ACHN (cell line): ENCODE measurements at places on chromosomes 1 and 21.
A peak's percentile ranks its signal among the peaks of the same experiment; 100 is the strongest.

- no peak for DNase-seq
Observed at GRCh38 chr1:154590756-154591155, 17.2 kb downstream of the ADAR start.

DNA sequence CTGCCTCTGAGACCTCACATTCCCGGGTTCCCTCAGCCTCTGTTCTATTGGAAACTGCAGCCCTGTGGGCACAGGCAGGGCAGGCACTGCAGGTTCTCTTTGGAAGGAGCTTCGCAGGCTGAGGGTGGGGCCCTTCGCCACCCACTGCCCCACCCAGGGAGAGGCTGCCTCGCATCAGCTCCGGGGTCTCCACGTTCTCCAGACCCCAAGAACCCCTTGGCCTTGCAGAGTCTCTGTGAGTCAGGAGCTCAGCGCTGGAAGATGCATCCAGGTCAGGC is 8.6 kb upstream of the C1orf159 start:
- DNase-seq = no peak

- DNase-seq = peak; percentile 91
Observed at GRCh38 chr1:178126741-178127185, 32.9 kb downstream of the RASAL2 start.

GRCh38 chr1:68229650-68230483 is 2.5 kb downstream of the WLS start:
- DNase-seq = no peak

GRCh38 chr1:43992232-43992995 is 1.0 kb downstream of the CCDC24 start:
- no peak for DNase-seq

DNA sequence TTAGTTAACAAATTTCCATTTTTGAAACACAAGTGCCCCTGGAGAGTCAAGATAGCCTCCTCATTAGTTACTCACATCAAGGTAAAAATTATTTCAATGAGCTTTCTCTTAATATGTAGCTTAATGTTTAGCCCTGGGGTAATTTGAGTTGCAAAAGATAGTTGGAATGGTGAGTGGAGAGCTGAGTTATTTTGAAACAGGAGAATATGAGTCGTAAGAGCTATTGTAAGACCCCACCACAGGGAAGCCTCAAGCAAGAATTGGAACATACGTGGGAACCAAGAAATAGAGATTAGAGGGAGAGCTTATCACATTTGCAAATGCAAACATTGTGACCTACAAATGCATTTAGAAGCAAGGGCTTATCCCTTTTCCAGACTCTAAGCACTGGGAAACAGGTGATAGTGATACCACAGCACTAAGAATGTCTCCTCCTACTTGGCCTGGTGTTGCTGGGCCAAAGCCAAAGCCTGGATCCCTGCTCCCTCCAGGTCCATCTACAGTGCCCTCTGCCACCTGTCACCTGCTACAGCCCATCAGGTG is 635.1 kb downstream of the PTPRC start:
- DNase-seq = peak; percentile 12

DNA sequence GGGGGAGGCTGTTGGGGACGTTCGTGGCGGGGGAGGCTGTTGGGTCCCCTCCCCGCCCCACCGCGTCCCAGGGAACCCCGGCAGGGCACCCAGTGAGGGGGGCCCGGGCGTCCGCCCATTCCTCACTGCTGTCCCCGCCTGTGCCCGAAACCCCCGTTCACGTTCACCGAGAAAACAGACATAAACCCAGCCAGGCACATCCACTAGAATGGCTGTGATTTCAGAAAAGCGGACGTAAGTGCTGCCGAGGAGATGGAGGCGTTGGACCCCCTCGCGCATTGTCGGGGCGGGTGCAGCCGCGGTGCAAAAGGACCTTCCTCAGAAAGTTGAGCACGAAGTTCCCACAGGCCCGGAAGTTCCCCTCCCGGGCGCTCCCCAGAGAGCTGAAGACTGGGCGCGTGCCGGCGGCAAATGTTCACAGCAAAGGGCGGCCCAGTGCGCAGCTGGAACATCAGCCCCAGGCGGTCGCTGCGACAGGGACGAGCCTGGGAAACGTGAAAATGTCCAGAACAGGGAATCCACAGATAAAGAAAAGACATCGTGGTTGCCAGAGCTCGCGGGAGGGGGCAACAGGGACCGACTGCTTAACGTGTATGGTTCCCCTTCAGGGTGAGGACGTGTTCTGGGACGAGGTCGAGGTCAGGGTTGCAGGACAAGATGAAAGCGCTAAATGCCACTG is 18.5 kb upstream of the SAMD11 start:
- DNase-seq = no peak

DNA sequence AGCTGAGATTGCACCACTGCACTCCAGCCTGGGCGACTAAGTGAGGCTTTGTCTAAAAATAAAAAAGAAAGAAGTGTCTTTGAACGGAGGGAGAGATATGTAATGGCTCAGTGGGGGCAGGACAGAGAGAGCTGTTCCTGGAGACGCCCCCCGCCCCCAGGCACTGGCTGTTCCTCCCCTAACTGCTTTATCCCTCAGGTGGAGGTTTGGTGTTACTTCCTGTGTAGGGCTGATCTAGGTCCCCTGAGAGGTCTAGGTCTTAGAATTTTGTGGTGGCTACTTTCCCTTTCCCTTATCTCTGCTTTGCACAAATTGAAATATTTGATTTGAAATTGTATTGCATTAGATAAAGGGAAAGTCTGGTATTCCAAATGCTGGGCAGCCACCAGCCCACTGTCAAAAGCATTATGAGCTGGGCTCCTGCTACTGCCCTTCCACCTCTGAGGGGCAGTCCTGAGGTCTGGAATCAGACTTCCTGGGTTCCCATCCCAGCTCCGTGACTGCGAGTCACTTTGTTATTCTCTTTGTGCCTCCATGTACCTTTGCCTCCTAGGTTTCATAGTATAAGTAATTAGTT is 134.8 kb upstream of the KIF26B start:
- no peak for DNase-seq

- no peak for DNase-seq
Observed at GRCh38 chr21:41366522-41367151, 4.8 kb downstream of the MX2 start.

DNA sequence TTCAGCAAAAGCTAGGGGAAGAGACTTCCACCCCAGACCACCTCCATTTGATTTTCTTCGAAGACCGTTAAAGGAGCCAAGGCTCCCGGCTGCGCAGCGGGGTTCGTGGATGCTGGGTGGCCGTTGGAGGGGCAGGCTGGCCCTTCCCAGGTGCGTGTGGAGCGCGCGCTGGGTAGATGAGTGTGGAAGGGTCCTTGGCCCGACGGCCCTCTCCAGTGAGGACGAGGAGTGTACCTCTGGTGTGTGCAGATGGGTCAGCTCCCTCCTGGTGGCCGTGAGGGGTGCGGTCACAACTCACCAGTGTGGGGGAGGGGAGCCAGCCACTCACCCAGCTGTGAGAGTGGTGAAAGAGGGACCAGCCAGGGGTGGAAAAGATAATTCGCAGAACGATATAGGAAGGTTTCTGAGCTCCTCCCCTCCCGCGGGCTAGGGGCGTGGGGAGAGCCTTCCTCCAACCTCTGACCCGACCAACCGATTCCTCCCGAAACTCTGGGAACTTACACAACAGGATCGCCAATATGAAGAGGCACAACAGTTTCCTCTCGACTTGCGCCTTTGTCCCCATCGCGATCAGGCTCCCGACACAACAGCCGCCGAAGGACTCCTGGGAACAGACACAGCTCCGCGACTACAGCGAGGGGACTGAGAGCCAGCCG is at the start of gene F11R:
Gene F11R (minus strand): TSS at position 644 of the 656 bp plus-strand sequence. CDS start 79 bp downstream, at position 565.
- peak; percentile 48 for DNase-seq

DNA sequence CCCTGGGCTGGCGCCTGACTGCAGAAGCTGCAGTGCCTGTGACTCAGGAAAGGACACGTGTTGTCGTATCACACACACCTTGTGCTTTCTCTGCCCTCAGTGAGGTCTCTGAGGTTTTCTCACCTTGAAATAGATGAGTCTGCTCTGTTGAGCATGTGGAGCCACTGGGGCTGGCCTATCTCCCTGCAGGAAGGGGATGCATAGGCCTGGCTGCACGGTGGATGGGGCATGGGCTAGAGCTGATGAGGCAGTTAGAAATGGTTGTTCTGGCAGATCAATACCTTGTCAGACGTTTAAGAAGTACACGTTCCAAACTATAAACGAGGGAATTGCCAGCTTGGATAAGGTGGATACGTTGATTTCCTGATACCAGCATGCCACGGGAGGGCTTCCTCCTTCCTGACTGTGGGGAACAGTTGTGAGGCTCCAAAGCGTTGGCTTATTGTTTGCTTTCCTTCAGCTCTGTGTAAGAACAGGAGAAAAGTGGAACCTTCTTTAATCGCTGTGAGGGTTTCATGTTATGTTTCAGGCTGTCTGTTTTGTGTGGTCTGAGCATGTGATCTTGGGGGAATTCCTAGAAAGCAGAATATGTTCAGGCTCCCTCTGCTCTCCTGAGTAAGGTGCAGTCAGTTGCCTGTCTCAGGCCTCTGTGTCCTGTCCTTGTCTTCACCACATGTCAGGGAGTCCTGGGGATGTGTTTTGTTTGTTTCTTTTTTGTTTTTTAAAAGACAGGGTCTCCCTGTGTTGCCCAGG is 44.8 kb downstream of the PCNT start:
- DNase-seq = no peak

DNA sequence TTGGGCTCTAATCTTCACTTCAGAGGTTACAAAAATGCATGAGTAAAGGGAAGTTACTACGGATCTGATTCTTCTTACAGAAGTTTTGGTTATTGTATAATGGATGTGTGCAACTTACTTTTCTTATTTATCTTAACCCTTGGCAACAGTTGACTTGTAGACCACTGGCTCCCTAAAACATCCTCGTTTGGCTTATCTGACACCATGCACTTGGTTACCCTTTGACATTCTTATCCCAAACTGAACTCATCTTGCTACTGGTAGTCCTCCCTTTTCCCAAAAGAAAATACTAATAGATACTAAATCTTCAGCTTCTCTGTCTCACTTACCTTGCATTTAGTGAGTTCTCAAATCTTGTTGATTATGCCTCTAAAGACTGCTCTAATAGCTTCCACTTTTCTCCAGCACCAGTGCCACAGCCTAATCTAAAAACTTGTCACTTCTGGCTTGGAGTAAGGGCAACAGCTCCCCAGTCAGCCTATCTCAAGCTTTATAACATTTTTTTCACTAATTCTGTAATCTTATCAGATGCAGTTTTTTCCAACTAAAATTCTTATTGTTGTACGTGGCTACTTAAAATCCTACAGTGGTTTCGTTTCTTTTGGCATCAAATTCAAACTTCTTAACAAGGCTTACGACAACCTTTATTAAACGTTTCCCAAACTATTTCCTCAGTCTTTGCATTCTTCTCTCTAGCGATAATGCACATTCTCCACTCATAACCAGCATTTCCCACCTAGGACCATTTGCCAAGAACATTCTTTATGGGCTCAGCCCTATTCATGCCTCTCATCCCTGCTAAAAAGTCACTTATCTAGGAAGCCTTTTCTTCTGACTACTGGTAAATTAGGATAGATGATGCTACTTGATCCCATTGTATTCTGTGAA is 204.2 kb downstream of the KCNT2 start:
- no peak for DNase-seq

DNA sequence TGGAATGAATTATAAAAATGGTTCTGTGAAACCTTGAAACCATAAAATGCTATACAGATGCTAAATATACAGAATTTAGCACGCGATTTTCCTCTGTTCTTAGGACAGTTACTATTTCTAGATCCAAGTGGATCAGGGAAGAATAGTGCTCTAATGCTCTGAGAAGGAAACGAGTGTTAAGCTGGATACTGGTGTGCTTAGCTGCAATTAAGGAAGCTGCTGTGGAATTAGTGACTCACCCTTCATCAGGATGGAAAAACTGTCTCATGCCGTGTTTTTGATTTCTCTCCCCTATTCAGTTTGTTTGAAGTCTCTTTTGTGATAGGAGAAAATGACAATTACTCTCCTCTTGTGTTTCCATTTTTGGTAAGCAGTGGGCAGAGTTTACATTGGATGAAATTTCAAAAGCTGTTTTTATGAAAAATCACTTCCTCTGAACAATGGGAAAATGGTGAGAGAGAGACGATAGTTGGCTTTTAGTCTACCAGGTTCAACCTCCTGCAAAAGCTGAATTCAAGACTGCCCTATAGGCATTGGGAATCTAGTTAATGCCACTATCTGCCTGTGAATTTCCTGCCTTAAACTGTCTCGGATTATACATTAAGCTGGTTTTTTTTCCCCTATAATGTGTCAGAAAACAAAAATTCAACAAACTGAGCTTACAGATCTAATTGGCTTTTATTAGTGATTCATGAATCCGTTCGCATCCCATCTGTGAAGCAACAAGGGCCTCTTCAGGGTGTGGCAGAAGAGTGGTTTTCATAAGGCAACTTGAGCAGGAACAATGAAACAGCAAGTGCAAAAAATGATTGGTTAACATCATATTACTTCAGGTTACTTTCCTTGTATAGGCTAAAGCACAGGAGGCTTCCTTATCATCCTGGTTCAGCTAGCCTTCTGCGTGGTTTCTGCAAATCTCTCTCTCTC is 179.8 kb downstream of the ST6GALNAC3 start:
- DNase-seq = no peak

GRCh38 chr21:14306126-14306907 is 76.6 kb downstream of the HSPA13 start:
- no peak for DNase-seq

GRCh38 chr1:67256291-67257172 is 51.1 kb upstream of the IL12RB2 start:
- no peak for DNase-seq

- peak; percentile 67 for DNase-seq
Observed at GRCh38 chr1:38064197-38064903, 17.8 kb upstream of the POU3F1 start.

DNA sequence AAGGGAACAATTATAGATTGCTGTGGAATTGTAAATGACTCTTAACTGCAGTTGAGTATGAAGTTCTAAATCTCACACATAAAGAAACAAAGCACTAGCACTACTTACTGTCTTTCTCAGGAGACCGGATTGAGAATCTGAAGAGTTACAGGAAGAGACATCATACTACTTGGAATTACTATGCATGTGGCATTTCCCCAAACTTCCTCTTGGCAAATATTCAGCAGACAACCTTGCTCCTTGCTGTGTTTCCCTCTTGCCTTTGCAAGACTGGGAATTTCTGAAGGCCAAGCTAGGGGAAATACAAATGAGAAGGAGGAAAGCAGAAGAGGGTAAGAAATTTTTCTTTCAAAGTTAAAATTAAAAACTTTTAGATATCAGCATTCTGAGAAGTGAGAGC is 173.6 kb upstream of the KCTD3 start:
- no peak for DNase-seq

GRCh38 chr1:235986869-235987268 is 78.0 kb downstream of the NID1 start:
- no peak for DNase-seq

DNA sequence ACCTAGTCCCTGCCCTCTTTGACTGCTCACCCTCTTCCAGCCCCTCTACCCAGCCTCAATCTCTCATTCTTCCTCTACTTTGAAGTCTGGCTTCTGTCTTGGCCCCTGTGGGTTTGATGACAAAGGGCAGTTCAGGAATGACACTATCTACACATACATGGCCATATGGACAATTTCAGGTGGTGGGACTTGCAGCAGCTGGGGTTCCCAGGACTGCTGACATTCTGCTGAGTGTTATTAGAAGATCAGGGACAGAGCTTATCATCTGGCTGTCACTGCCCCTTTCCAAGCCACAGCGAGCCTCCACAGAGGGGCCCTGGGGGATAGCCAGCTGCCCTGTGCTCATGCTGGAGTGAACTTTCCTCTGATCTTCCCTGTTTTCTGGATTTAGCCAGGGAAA is 97.4 kb upstream of the IPO9 start:
- no peak for DNase-seq
